ENCODE measurements at places on chromosomes 11 and 22.

DNA sequence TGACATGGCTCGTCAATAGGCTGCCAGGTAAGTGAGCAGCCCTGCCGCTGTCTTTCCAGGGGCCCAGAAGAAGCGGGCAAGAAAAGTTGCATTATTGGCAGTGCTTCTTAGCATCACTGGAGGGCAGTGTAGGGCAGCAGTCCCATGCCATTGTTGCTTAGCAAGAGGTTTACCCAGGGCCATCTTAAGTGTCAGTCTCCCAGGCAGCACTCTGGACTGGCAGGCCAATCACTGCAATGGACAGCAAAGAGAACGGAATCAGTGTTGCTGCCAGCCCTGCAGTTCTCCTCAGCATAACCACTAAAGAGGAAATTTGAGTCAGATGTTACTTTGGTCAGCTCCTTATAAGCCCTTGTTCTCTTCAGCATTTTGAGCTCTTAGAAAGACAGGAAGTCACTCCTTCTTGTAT, 13.4 kb upstream of the GRK2 start:
- peak; percentile 78 for DNase-seq

DNA sequence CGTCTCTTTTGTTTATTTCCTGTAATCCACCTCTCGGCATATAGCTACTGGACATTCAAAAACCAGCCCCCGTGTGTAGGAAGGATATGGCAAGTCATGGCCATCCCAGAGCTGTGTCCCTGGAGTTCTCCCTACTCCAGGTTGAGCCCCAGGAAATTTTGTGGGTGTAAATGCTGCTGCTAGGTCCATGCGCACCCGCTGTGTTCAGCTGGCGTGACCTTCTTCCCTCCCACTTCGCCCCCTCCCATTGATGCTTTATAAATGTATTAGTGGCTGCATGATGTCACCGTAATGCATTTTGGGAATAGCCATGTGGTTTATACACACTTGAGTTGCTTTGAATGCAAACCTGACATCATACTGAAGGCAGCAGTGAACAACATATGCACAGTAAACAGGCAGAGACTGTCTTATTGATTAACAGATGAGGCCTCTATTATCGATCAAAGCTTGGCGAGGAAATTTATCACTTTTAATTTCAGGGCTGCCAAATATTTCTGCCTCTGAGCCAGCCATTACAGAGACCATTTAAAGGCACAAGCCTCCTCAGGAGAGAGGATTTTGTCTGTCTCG, 113.6 kb upstream of the NNMT start:
- no peak for DNase-seq

DNA sequence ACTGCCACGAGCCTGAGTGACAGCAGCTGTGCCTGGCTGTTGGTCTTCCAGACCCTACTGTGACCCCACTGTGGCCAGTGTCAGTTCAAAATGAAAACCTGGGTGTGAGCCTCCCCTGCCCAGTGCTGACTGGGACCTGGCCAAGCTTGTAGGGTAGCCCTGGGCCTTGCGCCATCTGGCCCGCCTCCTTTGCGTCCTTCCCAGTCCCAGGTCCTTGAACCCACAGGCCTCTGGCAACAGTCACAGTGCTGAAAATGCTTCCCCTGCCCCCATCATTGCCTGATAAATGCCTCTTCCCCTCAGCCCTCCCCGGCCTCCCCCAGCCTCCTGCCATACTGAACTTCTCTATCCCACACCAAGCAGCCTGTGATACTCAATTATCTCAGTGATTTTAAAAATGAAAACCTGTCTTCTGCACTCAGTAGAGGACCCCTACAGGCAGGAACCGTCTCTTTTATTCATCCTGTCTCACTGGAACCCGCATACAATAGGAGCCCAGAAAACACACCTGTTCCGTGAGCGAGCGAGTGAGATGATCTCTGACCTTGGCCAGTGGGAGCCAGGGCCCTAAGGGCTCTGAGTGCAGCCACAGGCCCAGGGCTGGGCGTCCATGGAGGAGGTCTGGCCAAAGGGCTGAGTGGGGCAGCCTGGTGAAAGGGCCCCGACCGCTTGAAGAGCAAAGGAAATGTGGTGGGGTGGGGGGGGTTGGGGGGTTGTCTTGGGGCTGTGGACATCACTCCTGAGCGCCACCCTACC, 49.7 kb upstream of the TTLL12 start:
- no peak for DNase-seq

DNA sequence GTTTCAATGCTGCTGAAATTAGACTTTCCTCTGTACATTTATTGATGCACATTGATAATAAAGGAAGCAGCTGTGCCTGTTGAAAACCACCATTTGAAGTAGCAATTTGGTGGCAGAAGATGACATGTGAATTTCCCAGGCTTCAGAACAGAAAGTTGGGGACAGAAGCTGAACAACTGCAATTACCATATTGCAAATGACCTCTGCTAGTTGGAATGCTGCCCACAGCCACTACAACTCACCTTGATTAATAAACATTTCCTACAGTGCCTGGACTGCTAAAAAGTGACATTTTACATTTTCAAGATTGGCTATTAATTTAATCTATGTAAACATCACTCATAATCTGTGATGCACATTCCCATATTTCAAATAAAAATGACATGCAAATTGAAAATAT, 208.6 kb downstream of the LUZP2 start:
- DNase-seq = no peak

- DNase-seq = no peak
Observed at GRCh38 chr22:45804319-45804985, 132.8 kb downstream of the ATXN10 start.

DNA sequence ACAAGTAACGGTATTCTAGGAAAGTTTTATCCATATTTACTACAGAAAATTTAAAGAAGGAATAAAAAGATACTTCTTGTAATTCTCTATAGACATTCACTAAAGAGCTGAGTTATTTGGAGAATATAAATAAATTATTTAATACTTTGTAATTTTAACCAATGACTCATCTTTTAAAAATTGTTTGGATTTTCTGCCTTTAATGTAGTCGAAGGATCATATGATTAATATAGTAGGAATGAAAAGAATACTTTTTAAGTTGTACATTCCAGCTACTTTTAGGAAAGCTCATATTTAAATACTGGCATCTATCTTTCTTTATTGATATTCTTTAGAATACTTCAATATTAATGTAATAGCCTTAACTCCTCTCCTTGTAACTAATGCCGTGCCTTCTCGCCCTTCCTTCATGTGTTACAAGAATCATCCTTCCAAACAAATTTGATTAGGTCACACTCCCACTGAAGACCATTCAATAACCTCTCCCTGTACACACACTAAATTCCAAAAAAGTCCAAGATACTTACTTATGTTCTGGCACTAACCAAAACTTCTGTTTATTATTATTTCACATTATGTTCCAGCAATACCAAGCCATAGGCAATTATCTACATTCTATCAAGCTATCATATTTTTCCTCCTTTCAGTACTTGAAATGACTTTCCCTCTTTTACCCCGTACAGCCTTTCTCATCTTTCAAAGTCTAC, 501.9 kb downstream of the CNTN5 start:
- no peak for DNase-seq

DNA sequence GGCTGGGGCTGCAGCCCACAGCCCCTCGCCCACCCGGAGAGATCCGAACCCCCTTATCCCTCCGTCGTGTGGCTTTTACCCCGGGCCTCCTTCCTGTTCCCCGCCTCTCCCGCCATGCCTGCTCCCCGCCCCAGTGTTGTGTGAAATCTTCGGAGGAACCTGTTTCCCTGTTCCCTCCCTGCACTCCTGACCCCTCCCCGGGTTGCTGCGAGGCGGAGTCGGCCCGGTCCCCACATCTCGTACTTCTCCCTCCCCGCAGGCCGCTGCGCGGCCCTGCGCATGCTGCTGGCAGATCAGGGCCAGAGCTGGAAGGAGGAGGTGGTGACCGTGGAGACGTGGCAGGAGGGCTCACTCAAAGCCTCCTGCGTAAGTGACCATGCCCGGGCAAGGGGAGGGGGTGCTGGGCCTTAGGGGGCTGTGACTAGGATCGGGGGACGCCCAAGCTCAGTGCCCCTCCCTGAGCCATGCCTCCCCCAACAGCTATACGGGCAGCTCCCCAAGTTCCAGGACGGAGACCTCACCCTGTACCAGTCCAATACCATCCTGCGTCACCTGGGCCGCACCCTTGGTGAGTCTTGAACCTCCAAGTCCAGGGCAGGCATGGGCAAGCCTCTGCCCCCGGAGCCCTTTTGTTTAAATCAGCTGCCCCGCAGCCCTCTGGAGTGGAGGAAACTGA, 731 bp downstream of the GSTP1 start:
- DNase-seq = peak; percentile 62

DNA sequence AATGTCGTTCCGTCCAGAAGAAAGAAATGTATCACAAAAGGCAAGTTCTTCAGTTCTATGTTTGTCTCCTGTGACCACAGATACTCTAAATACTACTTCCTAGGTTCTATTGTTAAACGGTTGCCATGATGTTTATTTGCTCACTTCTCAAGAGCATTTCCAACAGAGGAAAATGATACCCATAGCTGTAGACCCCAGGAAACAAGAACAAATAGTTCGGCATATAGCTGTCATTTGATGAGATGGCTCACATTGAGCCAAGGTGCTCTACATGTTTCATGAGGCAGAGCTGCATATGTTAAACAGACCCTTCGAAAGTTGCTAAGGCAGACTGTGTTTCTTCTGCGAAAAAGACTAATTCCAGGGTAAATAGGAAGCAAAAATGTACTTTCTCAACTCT, 15.4 kb upstream of the ANGPTL5 start:
- no peak for DNase-seq

- DNase-seq = no peak
Observed at GRCh38 chr11:99117603-99118002, 96.9 kb downstream of the CNTN5 start.

DNA sequence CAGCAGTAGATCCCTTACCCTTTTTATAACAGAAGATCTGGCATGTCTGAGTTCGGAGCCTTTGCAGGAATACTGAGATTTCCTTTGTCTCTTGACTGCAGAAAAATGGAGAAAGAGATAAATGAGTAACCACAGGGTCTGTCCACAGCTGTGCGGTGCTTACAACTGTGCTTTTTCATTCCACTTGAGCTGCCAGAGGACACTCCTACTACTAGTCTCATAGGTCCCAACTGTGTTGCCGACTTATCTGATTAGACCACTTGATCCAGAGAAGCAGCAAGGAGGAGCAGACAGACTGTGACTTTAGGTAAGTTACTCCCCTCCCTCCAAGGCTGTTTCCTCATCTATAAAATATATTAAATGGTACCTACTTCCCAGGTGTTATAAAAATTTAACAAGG, 17.5 kb downstream of the FAM227A start:
- DNase-seq = no peak

DNA sequence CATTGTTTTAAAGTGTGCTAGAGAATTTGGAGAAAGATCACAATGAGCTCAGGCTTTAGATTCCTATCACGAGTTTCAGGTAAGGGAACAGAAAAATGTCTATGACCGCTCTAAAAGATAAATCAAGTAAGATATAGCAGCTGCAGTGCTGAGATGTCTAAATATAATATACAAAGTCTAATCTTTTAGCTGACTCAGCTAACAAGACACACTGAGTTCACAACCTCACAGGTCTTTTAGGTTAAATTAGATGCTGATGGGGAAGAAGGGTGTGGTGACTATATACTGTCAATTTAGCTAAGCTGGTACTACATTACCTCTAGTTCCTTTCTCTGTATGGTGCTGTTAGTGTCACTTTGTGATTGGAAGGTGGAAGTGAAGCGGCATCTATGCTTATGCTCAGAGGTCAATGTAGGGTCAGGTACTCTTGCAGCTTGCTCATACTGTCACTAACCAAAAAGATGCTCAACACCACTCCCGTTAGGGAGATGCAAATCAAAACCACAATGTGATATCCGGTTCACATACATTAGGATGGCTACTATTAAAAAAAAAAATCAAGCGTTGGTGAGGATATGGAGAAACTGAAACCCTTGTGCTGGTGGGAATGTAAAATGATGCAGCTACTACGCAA, 283.5 kb downstream of the SWAP70 start:
- DNase-seq = no peak

DNA sequence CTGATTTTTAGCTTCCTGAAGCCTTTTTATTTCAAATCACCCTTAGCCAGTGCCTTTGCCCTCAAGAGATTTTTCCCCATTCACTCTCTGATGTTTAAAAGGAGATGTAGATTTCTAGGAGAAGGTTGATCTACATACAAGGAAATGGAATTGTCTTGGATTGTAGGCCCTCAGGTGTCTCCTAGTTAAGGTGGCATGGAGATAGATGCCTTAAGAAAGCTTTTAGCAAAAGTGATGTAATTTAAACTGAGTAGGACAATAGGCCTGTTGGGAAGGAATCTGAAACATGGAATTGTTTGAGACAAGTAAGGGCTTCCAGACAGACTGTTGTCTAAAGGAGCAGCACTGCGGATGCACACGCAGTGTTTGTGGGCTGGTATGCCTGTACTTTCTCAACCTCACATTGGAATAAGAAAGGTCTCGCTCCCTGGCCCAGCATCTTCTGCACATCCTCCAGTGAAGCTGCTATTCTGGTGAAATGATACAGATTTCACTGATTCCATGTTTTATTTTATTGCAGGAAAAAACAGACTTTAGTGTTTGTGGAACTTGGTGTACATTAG, 69.8 kb upstream of the SLC25A18 start:
- DNase-seq = no peak

DNA sequence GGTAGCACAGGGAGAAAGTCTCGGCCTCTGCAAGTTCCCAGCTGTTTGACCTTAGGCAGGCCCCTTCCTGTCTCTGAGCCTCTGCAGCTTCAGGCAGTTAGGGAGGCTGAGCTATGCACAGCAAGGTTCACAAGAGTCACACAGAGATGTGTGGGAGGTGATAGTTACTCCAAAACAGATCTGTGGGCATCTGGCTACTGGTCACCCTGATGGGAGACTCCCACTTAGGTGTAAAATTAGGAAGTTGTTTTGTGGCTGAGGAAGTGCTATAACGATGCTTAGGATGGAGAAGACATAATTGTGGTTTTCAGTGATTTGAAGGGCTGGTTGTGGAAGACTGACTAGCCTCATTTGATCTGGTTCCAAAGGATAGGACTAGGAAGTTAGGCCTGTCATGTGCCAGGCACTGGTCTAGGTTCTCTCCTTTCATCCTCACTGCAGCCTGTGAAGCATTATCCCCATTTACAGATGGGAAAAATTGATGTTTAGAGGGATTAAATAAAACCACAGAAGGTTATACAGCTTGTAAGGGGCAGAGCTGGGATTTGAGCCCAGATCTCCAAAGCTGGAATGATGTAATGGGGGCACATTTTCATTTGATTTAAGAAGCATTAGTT, 13.5 kb downstream of the ACO2 start:
- no peak for DNase-seq

- no peak for DNase-seq
Observed at GRCh38 chr11:12897867-12898266, 111.2 kb upstream of the RASSF10 start.
